ENCODE measurements at places on chromosomes 1 and 21. TPM values are rescaled to one million over a fixed set of nuclear protein-coding genes. Genes with fewer than 3 reads are reported as not detected.

ADAMTSL4 gene
- 0.31 TPM for total RNA-seq

FMOD gene
- total RNA-seq: not detected

TEX38 gene
- not detected for total RNA-seq

KIF2C gene
- total RNA-seq: 6.3 TPM

RGS4 gene
- total RNA-seq: 2.2 TPM

DIRAS3 gene
- 1.9 TPM for total RNA-seq

ERI3 gene
- total RNA-seq: 83.3 TPM

C1orf226 gene
- total RNA-seq: 7.5 TPM

TSNAX gene
- total RNA-seq: 38.2 TPM

PDZK1IP1 gene
- not detected for total RNA-seq

KIRREL1 gene
- total RNA-seq: 28.8 TPM

TDRD5 gene
- total RNA-seq: 1.9 TPM

OR10J1 gene
- total RNA-seq: not detected

NPHS2 gene
- not detected for total RNA-seq

ZSCAN20 gene
- 15.0 TPM for total RNA-seq
